ENCODE measurements at places on chromosomes 1 and 21.

DNA sequence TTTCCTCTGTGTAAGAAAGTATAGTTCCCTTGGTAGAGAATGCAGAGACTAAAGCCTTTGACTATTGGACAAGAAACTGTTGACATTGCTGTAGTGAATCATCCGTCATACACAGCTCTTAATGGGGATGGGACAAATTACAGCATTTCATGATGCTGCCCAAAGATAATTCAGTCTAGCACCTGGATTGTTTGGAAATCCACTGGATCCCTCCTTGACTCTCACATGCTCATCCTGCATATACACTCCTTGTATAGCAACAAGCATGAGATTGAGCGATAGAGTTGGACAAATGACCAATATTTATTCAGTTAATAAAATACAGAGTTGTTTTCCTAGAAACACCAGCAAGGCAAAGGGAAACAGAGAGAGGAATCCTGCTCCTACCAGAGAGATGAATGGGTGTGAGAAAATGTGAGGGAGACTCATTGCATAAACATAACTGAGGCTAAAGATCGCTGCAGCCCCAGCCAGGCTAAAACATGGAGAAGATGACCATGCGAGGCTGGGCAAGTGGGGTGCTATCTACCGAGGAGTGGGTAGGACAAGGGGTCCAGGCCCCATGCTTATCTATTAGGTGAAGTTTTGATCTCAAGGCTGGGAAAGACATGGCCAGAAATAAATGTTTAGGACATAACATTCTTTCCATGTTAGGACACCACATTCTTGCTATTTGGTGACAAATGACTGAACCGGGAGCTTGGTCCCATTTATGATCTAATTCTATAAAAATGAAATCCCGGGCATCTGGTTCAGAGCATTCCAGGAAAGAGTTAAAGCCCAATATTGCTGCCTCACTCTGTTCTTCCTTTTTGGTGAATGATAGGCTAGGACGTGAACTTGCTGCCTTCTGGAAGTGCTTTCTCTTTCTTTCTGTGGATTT is 153.2 kb downstream of the TGFB2 start:
- peak; percentile 73 for DNase-seq

DNA sequence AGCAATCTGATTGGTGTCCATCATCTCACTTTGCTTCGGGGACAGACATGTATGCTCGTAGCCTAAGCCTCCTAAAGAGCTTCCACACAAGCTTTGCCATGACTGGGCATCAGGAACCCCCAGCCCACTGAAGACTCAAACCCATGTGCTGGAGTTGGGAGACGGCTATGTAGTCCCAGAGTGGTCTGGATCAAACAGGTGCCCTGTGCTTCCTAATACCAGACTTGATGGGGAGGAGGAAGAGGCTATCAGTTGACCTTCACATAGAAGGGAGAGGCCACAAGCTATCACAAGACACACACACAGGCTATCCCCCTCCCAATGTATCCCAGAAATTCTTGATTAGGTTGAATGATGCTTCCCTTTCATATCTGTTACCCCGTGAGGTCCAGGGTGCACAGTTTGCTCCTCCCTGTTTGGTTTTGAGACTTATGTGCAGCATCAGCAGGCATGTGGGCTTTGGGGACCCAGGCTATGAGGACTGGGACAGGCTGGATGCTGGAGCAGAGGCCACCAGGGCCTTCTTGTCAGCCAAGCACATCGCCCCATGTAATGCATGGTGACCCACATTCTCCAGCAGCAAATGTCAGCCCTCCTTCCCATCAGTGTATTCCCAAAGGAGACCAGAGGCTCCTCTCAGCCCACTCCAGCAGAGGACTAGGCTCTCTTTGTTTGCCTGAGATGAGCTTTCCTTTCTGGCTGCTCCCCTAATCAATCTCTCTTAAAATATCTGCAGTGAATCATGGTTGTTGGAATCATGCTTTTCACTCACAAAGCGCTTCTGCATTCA is 159.8 kb downstream of the GRIK3 start:
- DNase-seq = no peak

- peak; percentile 22 for DNase-seq
Observed at GRCh38 chr1:223628233-223629125, 37.0 kb downstream of the CAPN8 start.

DNA sequence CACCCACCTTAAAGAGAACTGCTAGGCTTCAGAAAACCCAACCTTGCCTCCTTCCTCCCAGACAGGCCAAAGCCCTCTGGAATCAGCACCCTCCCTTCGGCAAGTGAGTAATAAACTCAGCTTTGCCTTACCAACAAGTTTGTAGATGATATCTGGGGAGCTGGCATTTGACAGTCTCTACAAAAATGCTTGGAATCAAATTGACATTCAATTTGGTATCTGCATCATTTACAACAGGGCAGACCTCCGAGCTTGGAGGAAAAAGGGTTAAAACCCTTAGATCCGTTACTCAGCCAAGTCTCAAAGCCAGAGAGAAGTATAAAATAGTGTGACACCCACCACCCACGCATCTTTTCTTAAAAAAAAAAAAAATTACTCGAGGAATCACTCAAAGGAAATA is 149.3 kb upstream of the EDN2 start:
- DNase-seq = no peak

DNA sequence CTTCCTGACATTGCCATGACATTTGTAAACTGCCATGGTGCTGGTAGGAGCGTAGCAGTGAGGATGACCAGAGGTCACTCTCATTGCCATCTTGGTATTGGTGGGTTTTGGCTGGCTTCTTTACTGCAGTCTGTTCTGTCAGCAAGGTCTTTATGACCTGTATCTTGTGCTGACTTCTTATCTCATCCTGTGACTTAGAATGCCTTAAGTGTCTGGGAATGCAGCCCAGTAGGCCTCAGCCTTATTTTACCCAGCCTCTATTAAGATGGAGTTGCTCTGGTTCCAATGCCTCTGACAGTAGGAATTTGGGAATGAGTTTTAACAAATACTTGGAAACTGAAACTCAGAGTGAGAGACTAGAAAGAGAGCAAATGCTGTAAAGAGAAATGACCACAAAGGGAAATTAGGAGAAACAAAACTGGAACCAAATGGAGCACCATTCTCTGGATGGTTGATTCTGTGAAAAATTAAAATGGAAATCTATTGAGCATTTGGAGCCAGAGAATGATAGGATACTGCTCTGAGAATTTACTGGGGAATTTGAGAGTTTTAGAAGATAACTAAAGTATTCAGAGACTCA is 50.1 kb upstream of the RHOU start:
- no peak for DNase-seq

DNA sequence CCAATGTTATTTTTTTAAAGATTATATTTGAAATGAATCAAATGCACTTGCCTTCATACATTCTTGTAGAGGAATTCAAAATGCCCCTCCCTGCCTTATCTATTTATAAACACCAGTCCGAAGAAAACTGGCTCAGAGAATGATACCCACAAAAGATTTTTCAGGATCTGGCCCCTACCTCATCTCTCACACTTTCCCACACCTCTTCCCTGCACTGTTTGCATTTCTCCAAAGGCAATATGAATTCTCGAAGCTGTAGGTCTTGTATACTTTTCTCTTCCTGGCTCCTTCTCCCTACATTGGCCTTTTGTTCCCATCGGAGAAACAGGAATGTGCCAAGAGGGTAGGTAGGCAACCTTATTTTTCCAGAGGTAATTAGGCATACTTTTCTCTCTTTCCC is 12.0 kb upstream of the CCDC190 start:
- DNase-seq = no peak

DNA sequence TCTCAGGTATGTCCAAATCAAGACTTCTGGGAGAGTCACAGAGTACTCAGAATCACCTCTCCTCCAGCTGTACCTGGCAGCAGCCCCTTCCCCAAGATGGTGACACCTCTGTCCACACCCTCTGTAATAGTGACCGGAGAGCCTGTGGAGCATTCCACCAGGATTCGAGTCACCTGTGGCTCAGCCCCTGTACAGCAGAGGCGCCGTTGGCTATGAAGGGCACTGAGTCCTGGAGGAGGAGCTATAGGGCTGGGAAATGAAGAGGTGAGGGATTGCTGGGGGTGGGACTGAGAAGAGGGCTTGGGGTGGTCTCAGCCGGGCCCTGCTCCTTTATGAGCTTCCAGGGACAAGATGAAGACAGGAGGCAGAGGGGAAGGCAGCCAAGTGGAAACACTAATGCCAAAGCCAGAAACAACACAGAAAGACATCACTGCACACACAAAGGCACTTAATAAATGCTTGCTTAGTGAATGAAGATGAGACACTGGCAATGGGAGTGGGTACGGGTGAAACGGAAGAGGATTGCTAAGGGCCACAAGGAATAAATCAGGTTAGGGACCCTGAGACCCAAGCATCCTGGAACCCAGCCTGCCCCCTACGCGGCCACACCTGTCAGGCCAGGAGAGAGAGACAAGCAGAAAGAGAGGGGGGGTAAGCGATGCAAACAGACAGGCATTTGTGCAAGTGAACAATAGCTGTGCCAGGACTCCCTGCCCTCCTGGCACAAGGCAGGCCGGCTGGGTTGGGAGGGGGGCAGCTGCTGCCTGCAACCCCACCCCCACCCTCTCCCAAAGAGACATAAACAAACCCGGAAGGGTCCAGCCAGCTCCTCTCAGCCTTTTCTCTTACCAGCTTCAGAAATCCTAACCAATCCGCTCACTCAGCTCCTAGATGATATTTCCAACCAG is 3.9 kb downstream of the ARHGEF2 start:
- no peak for DNase-seq

GRCh38 chr1:89611721-89612120 is 21.2 kb upstream of the LRRC8C start:
- DNase-seq = no peak

- no peak for DNase-seq
Observed at GRCh38 chr1:245797592-245798348, 643.0 kb downstream of the KIF26B start.

DNA sequence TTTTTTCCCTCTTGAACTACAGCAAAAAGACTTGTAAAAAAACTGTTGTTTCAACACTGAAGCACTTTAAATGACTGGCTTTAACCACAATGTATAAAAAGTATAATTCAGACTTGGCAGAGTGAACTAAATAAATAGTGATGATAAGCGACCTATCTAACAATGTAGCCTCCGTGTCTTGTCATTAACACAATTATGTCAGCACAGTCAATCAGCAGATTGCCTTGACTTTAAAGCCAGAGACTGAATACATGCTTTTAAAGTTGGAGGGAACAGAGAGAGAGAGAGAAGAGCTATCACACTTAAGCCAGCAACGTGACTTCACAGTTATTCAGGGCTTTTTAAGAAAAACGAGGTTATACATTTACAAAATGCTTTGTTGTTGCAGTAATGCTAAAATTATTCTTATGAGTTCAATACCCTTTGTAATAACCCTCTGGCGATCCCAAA is 378.1 kb downstream of the LMO4 start:
- DNase-seq = no peak

GRCh38 chr21:33962290-33962689 is 46.7 kb upstream of the ATP5PO start:
- no peak for DNase-seq

DNA sequence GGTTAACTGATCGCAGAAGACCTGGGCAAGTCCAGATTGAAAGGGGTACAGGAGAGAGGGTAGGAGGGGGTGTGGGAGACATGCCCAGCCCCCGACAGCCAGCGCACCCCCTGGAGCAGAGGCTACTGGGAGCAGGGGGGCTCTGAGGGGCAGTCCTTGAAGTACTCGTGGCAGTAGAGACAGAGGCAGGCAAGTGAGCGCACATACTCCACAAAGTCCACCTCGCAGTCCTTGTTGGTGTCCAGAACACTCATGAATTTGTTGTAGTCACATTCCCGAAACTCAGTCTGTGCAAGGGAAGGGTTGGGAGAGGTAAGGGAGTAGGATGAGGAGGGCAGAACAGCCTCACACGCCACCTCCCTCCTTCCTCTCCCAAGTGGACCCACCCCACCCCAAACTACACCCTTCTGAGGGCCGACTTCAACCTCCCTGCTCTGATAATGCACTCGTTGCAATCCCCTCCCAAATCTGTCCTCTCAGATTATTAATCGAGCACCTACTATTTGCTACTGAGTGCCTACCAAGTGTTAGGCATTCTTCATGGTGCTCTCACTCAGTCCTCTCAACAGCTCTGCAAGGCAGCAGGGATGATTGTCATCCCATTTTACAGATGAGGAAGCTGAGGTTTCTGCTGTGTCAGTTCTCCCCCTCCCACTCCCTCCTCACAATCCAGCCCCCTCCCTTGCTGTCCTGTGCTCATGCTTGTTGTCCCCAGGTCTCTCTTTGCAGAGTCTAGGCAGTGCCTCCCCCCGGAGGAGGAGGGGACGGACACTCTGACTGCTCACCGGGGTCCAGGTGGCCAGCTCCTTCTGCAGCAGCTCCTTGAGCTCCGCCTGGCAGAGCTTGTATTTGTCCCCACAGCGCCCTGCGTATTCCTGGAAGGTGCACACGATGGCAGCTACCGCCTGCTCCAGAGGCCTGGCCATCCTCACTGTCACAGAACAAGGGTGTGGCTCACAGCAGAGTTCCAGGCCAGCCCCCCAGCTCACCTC is 1.2 kb downstream of the S100A3 start:
- peak; percentile 14 for DNase-seq

All from epithelial cell of esophagus (primary cell).